ENCODE measurements at places on chromosomes 16 and 17.

GRCh38 chr16:68335175-68335574 lies 24.4 kb downstream of the PRMT7 start:
- no peak for DNase-seq

GRCh38 chr17:774313-774584 lies 7.8 kb downstream of the GLOD4 start:
- DNase-seq = no peak

DNA sequence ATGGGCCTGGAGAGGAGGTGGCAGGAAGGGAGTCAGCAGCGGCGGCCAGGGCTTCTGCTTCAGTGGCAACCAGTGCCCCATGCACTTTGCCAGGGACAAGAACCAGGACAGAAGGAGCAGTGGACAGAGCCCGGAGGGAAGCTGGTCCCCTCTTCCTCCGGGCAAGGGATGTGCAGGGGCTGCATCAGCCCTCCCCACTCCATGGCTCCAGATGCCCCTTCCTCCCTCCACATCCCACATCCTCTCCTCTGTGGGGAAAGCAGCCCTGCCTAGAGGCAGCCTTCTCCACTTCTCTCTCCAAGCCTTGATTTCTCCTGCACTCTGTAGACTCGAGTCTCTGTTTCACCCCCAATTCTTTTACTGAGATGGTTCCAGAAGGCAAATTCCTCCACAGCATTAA lies 50.4 kb downstream of the AIPL1 start:
- no peak for DNase-seq

GRCh38 chr17:33582661-33583060 lies 289.6 kb upstream of the ASIC2 start:
- no peak for DNase-seq

- no peak for DNase-seq
Observed at GRCh38 chr17:82152556-82153294, 54.7 kb upstream of the FASN start.

GRCh38 chr17:18368946-18369345 lies 5.6 kb upstream of the SHMT1 start:
- DNase-seq = no peak

GRCh38 chr16:592518-593306 lies 2.8 kb downstream of the RAB40C start:
- peak; percentile 91 for DNase-seq

- DNase-seq = no peak
Observed at GRCh38 chr16:76276745-76277438, at the start of gene CNTNAP4. Gene CNTNAP4, plus strand, starts transcription at chr16:76277401. Its CDS starts 262 bp downstream, at chr16:76277663.

- no peak for DNase-seq
Observed at GRCh38 chr17:61556224-61557188, 34.5 kb downstream of the NACA2 start.

- no peak for DNase-seq
Observed at GRCh38 chr17:47982645-47983390, 11.9 kb downstream of the CDK5RAP3 start.

DNA sequence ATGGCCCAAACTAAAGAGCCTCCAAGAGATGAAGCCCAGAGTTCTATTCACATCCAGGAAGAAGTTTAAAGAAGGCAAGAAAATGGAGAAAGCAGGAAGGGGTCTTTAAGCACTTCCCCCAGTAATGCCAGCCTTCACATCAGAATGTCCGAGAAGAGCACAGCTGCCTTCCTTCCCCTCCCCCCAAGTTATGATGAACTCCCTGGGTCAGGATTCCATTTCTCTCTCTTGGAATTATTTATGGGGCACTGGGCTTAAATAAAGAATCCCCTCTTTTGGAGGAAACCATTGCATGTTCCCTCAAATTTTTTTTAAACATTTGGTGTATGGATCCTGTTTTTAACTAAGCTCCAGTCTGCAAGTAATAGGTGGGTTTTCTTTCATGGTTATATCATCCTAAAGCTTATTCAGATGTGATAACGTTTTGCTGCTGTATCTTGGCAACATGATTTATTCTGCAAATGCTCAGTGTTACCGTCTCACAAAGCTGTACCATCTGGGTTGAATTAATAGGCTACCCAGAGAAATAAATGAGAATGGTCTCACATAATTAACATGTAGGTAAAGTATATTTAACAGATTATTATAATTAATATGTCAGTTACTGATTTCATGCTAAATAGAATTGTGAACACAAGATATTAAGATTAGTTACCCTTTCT lies 160.9 kb upstream of the TOX3 start:
- no peak for DNase-seq

Measured in CD14-positive monocyte (primary cell).